ENCODE measurements at places on chromosomes 2 and 18.

DNA sequence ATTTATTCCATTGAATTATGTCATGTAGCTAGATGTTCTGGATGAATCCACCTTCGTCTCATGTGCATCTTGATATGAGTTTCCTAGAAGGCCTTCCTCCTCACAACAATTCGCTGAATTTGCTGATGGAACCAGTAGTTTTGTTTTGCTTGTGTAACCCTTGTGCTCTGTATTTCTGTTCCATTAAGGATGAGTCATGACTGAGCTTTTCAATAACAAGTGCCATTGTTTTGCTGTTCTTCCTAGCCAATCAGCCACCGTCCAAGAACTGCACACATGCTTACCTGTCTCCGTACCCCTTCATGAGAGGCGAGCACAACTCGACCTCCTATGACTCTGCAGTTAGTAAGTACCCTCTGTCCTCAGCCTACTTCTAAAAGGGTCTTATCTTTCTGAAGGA is 2.3 kb downstream of the TMEM182 start:
- peak; percentile 51 for DNase-seq

DNA sequence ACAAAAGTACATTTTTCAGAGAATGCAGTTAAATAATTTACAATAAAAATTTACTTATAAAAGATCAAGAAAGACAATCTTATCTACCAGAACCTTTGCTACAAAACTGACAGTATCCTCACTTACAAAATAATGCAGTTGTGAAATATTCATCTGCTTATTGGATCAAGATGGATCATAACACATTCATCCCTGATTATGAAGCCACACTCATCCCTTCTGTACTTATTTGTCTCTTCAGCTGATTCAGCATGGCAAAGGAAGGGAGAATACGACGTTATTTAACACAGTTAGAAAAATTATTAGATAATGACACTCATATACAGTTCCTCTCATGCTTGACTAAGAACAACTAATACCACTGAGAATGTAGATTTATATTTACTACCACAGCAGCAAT is 46.4 kb downstream of the TCF4 start:
- DNase-seq = no peak

DNA sequence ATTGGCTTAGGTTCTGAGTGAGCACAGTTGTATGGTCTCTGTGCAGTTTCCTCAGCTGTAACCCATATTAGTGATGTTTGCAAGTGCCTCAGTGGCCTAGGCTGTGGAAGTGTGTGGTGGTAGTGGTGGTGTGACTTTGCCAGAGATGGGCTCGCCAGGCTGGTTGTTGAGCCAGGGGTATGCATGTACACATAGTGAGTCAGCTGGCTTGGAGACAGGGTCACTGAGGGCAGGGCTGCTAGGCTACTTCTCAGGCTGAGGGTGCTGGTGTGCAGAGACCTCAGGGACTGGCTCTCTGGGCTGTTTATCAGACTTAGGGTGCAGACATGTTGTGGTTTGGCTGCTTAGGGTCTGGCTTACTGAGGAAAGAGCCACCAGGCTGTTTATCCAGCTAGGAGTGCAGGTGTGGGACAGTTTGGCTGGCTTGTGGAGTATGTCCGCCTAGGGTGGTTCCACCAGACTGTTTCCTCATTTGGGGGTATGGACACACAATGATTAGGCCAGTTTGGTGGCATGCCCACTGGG is 15.0 kb downstream of the APLF start:
- no peak for DNase-seq

GRCh38 chr2:225667445-225667844 is 267.9 kb downstream of the NYAP2 start:
- DNase-seq = no peak

DNA sequence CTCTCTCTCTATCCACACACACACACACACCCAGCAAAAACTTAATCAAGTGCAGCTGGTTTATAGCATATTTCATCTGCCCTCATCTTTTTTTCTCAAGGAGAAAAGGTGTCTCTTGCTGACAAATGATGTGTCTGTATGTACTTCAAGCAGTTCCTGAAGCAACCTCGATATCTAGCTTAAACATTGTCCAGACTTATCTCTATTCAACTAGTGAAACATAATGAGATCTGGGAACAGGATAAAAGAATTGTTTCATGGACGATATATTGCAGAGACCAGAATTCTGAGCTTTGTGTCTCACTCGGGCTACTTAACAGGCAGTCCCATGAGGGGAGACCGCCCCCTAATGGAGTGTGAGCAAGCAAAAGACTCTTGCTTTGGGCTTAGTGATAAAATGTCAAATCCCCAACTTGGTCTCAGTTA is 929.2 kb upstream of the SOX11 start:
- peak; percentile 58 for DNase-seq

DNA sequence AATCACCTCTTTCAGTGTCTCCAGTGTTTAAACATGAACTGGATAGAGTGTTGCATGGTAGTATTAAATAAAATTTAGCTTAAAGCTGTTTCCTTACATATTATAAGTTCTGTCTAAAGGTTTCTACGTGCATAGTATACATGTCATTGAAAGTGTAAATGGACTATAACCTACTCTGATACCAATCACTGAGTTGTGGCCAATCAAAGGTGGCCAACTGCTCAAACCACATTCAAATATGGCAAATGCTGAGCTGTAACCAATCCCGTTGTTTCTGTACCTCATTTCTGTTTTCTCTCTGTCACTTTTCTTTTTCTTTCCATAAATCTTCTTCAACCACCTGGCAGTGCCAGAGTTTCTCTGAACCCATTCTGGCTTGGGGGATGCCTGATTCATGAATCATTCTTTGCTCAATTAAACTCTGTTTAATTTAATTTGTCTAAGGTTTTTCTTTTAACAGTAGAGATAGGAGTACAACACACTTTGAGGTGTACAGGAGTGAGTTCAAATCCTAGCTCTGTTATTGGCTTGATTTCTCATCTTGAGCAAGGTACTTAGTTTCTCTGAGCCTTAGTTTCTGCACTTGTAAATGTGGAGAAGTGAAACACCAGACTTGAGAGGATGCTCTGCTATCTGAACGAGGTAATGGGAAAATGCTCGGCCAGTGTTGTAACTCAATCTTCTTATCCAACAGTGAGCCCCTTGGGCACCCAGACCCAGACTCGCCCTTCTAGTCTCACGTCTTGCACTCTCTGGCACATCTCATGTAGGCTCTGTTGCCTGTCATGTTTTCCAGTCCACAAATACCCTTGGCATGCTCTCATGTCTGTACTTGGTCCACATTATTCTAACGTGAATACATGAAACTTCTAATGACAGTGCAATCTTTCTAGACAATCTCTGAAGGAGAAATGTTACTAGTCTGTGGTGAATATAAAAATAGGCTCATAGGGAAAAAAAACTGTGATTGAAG is 228.0 kb downstream of the PIK3C3 start:
- DNase-seq = no peak

GRCh38 chr18:22504251-22505030 is 86.7 kb upstream of the CTAGE1 start:
- no peak for DNase-seq

DNA sequence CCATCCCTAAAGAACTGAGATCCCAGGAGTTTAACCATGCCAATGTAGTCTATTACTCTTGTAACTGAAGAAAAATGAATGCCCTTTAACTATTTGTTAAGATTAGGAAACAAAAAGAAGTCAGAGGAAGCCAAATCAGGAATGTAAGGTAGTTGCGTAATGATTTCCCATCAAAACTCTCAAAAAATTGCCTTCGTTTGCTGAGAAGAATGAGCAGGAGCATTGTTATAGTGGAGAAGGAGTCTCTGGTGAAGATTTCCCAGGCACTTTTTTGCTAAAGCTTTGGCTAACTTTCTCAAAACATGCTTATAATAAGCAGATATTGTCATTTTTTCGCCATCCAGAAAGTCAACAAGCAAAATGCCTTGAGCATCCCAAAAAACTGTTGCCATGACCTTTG is 224.0 kb upstream of the SIX2 start:
- no peak for DNase-seq

- no peak for DNase-seq
Observed at GRCh38 chr2:70083344-70084156, 3.7 kb upstream of the PCBP1 start.

GRCh38 chr2:152051436-152051835 is 47.4 kb downstream of the CACNB4 start:
- DNase-seq = no peak

DNA sequence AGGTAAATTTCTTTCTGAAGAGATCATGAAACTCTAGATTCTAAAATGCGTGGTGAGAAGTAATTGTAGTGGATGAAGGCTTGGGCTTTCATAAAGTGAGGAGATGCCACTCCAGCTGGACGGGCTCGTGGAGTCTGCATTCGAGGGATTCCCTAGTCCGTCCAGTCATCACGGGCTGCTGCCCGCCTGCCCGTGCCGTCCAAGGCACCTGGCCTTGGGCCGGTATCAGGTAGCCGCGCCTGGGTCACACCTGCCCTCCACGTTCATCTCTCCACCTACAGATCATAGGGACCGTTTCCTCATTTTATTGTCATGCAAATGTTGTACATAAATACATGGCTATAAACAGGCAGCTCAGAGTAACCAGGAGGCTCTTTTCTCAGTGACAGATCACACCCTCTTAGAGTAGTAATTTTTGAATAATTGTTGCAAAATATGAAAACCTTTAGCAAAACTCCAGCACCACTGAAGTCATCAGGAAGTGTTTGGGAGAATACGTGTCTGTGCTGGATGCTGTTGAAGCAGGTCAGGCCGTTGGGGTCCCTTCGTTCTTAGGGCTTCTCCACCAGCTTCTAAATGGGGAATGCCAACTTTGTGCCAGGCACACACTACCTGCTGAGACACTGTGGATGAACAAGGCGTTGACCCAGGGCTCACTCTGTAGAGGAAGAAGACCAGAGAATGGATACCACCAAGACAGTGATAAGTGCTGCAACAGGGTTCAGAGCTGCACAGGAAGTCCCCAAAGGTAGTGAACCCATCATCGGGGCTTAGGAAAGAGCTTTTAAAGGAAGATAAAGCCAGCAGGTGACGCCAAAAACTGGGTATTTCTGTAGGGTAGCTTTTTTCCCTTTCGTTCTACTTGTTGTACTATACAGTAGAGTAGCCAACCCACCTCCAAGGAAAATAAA is 112.5 kb downstream of the FAM210A start:
- DNase-seq = no peak

- DNase-seq = no peak
Observed at GRCh38 chr18:37230768-37231167, 334.8 kb downstream of the CELF4 start.

GRCh38 chr18:74682141-74682990 is 84.7 kb downstream of the ZNF407 start:
- no peak for DNase-seq

GRCh38 chr2:117555965-117556364 is 258.5 kb upstream of the DDX18 start:
- no peak for DNase-seq

DNA sequence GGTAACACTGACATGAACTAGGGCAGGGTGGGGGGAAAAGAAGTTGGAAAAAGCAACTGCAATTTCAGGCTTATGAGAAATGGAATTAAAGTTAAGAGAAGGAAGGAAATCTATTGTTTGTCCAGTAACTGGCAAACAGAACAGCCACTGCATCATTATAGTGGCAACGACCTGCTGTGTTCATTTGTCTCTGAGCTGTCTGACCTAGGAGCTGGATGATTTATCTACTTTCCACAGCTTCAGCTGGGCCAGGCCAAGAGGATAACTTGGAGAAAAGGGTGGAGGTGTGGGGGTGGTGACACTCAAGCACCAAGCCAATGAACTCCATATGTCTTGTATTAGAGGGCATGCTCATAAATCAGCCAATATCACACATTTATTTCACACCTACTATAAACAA is 291.5 kb upstream of the KLHL29 start:
- no peak for DNase-seq

DNA sequence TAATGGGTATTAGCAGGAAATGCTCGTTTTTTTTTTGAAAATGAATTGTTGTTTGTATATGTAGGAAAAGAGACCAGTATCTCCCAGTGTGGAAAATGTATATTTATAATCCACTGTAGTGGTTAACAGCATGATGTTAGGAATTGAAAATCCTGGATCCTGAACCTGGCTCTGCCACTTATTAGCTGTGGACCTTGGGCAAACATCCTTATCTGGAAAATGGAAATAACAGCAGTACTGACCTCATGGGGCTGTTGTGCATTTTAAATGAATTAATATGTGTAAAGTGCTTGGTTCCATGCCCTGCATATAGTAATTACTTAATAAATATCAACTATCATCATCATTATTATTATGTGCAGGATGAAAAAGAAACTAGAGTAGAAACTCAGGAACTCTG is 251.3 kb downstream of the CDCA7 start:
- no peak for DNase-seq

- DNase-seq = no peak
Observed at GRCh38 chr18:32379891-32380290, 90.8 kb downstream of the GAREM1 start.

- DNase-seq = peak; percentile 36
Observed at GRCh38 chr2:162072976-162073887, 783 bp downstream of the DPP4 start.

GRCh38 chr2:98923244-98923940 is 12.6 kb downstream of the CRACDL start:
- no peak for DNase-seq

DNA sequence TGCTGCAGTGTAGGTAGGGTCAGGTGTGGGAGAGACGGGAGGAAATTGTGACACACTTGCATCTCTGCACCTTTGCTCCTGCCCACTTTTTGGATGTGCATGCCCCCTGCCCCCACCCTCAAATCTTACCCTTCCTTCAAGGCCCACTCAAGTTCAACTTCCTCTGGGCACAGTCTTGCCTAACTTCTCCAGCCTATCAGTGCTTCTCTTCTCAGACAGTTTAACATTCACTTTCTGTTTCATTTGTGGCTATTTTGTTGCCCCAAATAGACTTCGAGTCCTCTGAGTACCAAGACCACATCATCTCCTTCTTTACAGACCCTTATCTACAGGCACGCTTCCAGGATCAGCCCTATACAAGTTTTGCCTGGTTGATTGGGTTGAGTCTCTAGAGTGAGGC is 2.7 kb downstream of the ST8SIA5 start:
- DNase-seq = no peak

DNA sequence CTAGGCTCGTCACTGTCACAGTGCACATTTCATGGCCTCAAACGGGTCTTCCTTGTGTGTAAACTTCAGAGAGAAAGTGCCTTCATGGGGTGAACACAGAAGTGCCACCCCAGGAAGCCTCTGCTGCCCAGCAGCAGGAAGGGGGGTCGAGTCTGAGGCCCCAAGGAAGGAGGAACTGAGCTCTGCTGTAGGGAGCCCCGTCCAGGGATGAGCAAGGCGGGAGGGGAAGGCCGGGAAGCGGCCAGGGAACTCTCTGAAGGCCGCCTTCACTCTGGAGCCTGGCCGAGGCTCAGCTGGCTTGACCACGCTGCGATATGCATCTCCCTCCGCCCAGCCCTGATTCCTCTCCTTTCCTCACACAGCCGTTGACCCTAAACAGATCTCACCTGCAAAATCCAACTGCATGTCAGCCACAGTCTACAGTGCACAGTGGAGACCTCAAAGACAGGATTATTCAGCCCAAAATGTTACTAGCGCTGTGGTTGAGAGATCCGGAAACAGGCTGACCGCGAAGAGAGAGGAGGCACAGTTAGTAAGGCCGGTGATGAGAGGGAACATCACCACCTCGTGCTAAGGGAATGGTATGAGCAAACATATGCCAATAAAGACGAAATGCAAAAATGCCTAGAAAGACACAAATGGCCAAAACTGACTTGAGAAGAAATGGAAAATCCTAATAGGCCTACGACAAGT is 34.2 kb upstream of the CTDP1 start:
- no peak for DNase-seq

GRCh38 chr2:236551471-236552211 is 18.0 kb upstream of the ACKR3 start:
- DNase-seq = no peak

All from endothelial cell of umbilical vein (primary cell).